Jurkat, Clone E6-1 (cell line): ENCODE measurements at places on chromosomes 4 and X.

DNA sequence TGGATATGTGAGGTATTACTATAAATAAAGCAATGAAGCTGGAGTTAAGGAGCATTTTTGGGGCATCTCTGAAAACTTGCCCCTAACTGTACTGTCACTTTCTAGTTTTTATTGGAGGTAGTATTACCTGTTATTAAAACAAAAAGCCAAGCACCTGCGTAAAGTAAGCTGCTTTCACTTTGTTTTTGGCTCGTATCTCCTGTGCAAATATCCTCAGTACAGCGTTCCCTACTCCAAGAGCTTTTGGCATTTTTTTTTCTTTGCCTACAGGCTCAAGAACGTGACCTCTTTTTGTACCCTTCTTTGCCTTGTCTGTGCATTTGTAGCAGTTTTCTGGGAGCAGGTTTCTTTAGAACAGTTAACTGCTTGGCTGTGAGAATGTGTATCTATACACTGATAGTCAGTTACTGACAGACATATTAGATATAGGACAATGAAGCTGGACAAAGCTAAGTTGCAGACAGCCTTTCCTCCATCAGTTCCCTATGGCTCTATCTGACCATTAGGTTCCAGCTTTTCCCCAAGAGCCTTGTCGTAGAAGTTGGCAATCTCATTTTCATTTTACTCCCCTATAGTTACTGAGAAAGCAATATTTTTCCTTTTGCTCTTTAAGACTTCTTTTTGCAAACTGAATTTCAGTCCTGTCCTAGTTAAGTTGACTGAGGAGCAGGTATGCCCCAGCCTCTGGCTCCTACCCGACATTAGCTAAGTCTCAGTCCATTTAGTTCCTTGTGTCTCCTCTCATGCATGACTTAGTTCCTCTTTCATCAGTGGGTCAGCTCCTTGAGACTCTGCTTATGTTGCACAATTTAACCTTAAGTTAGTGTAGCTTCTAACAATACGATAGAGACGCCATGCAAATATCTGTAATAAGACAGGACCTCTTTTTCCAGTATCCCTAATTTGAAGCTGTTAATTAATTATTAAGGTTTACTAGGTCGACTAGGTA is 71.5 kb upstream of the HPRT1 start:
- DNase-seq, result no peak

DNA sequence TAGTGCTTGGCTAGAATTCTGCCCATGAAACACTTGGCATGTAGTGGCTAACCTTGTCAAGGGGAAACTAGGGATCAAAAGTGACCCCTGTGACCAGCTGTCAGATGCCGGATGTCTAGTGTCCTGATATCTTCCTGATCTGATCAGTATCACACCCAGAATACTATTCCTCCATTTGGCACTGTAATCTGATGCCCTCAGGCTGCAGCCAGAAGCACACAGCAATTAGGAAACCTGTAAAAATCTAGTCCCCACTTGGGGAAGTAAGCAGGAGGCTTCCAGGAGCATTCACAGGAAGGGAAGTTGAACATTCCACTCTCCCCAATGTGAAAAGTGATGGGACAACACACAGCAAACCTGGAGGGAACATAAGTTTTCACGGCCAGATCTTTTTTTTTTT is 125.1 kb downstream of the HS6ST2 start:
- DNase-seq, result no peak

DNA sequence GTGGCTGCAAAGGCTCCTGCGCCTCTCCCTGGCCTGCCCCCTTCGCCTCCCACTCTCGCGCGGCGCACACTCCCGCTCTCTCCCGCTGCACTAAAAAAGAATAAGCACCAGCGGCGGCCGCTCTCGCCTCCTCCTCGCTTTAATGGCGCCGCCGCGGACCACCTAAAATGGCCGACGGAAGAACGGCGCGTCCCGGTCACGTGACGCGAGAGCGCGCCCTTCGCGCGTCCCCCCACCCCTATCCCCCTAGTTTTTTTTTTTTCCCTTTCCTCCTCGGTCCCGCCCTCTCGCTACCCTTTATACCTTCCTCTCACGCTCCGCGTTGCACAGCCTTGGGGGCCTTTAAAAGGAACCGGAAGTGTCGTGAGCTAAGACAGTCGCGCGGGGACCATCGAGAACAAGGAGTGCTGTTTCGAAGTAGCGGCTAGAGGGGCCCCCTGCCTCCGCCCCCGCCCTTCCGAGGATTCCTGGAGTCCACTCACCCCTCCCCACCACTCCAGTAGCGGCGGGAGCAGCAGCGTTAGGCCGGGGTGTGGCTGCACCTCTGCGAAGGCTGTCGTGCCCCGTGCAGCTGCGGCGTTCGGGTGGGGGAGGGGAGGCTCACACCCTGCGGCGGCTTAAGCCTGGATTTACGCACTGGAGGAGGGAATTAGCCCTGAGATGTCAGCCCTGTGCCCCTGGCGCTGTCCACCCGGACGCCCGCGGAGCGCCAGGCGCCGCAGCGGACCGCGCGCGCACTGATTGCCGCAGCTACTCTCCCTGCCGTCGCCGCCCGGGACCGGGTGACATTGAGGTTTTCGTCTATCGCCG is at the start of gene HNRNPD:
HNRNPD (minus strand) TSS at position 176 of the 810 bp plus-strand sequence. CDS start 313 bp downstream, outside the sequence.
- DNase-seq, result peak; percentile 100

- no peak for DNase-seq
Measured at GRCh38 chrX:151153086-151153485, 23.3 kb upstream of the GPR50 start.
